ENCODE measurements at places on chromosomes 2 and 18. TPM values are rescaled to one million over a fixed set of nuclear protein-coding genes. Genes with fewer than 3 reads are reported as not detected.

DNA sequence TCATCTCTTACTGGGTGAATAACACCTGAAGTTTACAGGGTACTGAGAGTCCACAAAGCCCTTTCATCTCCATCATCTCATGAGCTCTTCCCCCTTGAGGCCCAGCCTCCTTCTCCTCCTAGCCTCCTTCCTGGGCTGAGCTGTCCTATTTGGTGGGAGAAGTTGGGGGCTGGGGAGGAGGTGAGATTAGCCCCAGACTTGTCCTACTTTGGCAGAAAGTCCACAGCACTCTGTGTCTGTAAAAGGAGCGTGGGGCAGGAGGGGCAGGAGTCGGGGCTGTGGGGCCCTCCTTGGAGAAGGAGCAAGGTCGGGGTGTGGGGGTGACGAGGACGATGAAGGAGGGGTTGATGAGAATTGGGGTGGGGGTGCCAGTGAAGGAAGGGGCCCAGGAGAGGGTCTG lies 10.0 kb upstream of the DES start:
- DNase-seq: no peak

GRCh38 chr2:181311837-181312236 lies 145.3 kb upstream of the ITGA4 start:
- DNase-seq: no peak

DNA sequence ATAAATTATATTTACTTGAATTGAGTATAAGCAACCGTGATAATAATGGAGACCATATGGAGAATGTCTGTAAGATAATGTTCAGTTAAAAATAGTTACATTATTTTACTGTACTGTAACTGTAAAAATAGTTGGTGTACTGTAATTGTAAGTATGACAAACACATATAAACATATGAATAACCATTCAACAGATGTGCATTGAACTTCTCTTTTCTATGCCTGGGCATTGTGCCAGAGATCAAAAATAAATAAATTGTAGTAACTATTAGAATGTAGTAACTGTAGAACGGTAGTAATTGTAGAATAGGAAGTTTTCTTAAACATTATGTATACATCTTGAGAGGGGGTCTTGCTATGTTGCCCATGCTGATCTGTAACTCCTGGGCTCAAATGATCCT lies 287.4 kb upstream of the EPAS1 start:
- no peak for DNase-seq

- DNase-seq: no peak
Observed at GRCh38 chr2:240963868-240964703, 34.3 kb upstream of the SNED1 start.

GRCh38 chr2:25845843-25846505 lies 32.3 kb downstream of the ASXL2 start:
- no peak for DNase-seq

DNA sequence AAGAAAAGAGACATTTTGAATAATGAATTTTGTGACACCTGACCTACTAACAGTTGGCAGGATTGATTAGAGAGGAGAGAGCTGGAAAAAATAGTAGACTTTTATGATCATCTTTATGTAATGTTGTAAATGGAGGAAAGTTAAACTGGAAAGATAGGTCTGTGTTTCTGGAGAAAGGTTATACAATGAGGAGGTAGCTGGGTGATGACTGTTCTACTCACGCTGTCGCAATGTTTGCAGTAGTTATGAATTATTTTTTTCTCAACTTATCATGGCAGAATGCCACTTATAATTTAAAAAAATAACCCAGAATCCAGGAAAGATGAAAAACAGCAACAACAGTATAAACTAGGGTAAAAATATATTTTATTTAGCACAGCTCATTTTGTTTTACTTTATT lies 364.9 kb downstream of the SPAG16 start:
- no peak for DNase-seq

DNA sequence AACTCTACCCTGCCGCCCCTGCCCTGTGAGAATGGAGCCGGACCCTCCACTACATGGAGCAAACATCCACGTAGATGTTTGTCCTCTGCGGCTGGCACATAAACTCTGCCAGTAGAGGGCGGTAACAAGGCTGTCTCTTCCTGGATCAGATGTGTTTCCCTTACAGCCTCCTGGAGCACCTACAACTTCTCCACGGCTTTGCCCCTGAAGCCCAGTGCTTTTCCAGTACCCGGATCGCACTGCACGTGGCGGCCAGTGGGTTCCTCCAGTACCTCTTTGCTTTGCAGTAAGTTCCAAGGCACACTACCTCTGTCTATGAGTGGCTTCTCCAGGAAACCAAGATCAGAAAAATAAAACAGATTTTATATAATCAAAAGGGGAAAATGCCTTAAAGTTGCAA lies 651.3 kb downstream of the DCDC2C start:
- no peak for DNase-seq

Gene EPHA4
- total RNA-seq: 259 TPM

Gene EPAS1
- total RNA-seq: 6.1 TPM

Gene EIF5B
- total RNA-seq: 16.2 TPM

Gene GAD1
- total RNA-seq: 58.2 TPM
